ENCODE measurements at places on chromosomes 5 and 9.

GRCh38 chr5:38143384-38143783 lies 115.0 kb upstream of the EGFLAM start:
- DNase-seq: no peak

- DNase-seq: no peak
Measured at GRCh38 chr5:10768328-10768899, 7.4 kb upstream of the DAP start.

DNA sequence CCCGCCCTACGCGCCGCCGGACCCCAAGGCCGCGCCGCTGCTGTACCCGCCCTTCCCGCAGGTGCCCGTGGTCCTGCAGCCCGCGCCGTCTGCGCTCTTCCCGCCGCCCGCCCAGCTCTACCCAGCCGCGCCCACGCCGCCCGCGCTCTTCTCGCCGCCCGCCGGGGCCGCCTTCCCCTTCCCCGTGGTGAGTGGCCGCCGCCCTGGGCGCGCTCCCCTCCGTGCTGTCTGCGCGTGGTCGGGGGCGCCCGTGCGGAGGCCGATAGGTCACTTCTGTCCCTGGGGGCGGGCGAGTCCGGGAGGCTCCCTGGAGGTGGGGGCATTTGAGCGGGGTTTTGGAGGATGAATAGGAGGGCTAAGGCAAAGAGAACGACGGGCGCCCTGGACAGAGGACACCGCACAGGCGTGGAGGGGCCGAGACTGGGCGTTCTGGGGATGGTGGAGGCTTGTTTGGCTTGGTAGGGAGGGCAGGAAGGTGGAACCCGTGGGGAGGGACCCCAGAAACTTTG lies 9.6 kb downstream of the PRRT1B start:
- no peak for DNase-seq

GRCh38 chr5:150485693-150486401 lies 22.1 kb upstream of the NDST1 start:
- no peak for DNase-seq

GRCh38 chr9:87223392-87224246 lies 274.0 kb upstream of the DAPK1 start:
- DNase-seq: no peak

DNA sequence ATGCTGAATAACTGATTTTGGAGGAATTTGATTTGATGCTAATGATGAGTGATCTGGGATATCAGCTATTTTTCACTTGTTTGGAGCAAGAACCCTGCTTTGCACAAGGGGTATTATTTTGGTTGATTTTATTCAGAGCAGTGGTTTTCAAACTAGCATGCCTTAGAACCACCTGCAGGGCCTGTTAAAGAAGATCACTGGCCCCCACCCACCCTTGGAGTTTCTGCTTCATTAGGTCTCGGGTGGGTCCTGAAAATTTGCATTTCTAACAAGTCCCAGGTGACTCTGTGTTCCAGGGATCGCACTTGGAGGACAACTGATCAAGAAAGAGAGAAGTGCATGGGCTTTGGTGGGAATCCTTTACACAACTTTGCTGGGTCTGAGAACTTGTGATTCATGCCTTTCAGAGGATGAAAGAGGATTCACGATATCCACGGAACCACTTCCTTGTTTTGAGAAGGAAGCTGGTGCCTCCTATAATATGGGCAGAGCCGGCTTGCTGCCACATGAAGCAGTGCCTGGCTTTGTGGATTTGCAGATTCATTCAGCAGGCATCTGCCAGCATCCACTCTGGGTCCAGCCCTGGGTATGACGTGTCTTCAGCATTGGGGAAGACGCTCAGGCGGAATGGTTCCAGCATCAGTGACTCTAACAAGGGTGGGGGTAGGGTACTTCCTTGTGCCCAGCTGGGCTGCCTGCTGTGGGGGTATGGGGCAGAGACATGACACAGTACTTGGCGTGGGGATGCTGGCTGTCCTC lies 106.6 kb upstream of the PITX1 start:
- no peak for DNase-seq

- no peak for DNase-seq
Measured at GRCh38 chr5:113524927-113525326, 11.4 kb downstream of the YTHDC2 start.

DNA sequence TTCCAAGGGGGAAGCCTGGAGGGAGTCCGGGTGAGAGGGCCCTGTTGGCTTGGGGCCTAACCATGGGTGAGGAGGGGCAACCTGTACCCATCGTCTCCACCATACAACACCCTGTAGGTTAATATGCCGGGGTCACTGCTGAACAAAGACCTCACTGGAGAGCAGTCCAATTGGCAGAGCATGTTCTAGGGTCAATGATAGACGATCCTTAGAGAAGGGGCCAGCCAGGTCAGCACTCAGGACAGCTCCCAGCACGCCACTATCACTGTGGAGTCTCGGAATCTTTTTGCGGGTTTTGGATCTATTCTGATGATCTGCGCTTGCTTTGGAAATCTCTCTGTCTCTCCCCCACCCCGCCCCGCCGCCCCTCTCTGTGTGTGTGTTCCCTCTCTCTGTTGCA lies 218.4 kb upstream of the MVB12B start:
- DNase-seq: no peak

GRCh38 chr5:68435611-68436010 lies 220.1 kb downstream of the PIK3R1 start:
- DNase-seq: no peak

DNA sequence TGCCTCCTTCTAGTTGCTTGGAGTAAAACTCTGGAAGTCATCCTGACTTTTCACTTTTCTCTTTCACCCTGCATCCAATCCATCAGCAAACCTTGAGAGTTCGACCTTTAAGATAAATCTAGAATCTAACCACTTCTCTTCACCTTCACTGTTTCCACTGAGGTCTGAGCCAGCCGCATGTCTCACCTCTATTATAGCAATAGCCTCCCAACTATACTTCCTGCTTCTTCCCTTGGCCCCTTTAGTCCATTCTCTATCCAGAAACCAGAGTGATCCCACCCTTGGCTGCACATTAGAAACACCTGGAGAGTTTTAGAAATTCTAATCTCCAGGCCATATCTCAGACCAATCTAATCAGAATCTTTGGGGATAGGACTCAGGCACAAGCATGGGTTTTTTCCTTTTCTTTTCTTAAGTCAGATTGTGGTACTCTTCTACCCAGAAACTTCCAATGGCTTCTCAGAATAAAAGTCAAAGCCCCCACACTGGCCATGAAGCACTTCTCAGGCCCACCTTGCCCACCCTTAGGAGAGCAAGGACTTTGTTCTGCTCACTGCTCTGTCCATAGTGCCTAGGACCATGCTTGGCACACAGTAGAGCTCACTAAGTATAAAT lies 33.1 kb downstream of the MFAP3 start:
- DNase-seq: no peak

DNA sequence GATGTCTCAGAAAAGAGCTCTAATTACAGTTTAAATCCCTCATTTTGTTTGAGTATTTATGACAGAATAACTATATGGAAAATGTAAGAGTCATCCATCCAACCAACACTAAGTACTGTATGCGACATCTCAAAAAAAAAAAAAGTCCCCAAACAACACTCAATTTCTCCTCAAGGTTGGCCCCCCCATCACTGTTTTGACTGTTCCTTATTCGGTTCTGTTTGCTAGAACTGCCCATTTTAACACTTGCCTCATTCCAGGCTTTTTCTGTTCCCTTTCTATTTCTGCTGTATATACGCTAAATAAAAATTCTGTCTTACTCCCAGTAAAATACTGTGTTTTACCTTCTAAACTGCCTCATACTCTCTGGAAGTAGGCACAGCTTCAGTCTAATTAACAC lies 25.2 kb downstream of the GLDC start:
- DNase-seq: no peak

- DNase-seq: peak; percentile 85
Measured at GRCh38 chr9:92716557-92716956, 46.6 kb upstream of the IPPK start.

- DNase-seq: no peak
Measured at GRCh38 chr5:117568622-117569021, 994.0 kb upstream of the SEMA6A start.

- no peak for DNase-seq
Measured at GRCh38 chr5:143156572-143156971, 246.9 kb downstream of the NR3C1 start.

- no peak for DNase-seq
Measured at GRCh38 chr9:112351184-112351583, 17.8 kb upstream of the PTBP3 start.

- DNase-seq: peak; percentile 17
Measured at GRCh38 chr9:92706218-92706940, 36.4 kb upstream of the IPPK start.

Data from activated gamma-delta T cell treated with anti-CD3 and anti-CD28 coated beads, Interleukin-2, amount 50 U/mL, for 16 hours (primary cell).